ENCODE measurements at places on chromosomes 1 and 21.

GRCh38 chr1:244598611-244599010 lies 54.3 kb upstream of the DESI2 start:
- DNase-seq = no peak

- DNase-seq = no peak
These were observed 39.7 kb downstream of the NUP210L start for GRCh38 chr1:154115180-154115579.

DNA sequence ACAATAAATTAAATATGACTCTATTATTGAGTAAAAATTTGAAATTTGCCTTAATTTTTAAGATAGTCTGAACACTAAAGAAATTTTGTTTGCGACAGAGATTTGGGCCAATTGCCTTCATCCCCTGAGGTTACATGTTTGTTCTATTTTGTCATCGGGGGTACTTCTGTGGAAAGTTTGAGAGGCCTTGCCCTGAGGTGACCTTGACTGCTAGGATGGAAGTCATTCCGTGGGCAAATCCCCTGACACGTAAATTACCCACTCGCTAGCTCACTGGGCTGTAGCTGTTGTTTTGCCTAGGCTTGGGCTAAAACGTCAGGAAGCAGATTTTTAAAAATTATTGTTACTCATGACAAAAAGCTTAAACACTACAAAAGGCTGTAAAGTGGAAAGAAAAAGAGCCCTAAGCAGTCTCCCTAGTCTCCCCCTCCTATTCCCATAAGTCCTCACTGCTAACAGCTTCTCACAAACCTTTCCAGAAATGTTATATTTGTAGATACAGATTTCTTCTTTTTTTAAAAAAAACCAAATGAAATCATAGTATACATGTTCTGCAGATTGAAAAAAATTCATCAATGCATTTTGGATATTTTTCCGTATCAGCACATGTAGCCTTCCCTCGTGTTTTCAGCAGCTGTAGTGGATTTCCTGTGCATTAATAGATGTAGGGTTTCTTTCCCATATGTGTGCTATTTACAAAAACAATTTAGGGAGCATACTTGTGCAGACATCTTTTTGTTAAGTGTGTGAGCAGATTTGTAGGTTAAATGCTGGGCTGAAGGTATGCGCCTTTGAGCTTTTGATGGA lies 142.7 kb downstream of the MRPS6 start:
- DNase-seq = no peak

DNA sequence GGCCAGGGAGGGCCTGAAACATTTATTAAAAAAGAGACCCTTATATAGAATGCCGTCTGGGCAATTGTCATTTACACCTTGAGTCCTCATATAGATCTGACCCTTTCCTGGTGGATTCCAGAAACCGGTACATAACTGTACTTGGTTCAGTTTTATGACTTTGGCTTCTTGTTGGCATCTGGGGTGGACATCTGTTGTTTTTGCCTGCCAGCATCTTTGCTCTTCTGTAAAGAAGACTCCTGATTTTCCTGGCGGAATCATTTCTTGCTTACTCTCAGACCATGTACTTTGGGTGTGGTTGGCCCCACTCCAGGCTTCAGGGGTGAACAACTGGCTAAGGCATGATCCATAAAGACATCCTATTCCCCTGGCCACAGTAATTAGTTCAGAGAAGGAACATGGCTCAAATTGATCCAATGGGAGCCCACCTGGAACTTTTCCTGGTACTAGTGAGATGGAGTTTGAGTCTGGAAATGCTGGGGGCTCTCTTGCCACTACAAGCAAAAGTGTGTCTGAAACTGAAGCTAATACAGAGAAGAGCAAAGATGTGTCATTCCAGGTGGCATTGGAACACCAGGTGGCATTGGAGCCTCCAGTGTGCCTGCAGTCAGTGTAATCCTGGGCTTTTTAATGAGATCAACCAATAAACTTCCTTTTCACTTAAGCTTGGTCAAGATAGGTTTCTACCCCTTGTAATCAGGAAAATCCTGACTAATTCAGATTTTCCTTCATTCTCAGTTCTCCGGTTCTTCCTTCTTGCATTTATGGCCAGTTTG lies 332.5 kb upstream of the CAMK1G start:
- DNase-seq = no peak

- DNase-seq = no peak
These were observed 20.9 kb upstream of the PLXNA2 start for GRCh38 chr1:208265122-208265469.

GRCh38 chr1:190138266-190138665 lies 339.4 kb downstream of the BRINP3 start:
- DNase-seq = no peak

- DNase-seq = no peak
These were observed 78.5 kb upstream of the CAMK1G start for GRCh38 chr1:209505044-209505443.

- DNase-seq = peak; percentile 85
These were observed 49.2 kb downstream of the UMODL1 start for GRCh38 chr21:42120101-42120902.

DNA sequence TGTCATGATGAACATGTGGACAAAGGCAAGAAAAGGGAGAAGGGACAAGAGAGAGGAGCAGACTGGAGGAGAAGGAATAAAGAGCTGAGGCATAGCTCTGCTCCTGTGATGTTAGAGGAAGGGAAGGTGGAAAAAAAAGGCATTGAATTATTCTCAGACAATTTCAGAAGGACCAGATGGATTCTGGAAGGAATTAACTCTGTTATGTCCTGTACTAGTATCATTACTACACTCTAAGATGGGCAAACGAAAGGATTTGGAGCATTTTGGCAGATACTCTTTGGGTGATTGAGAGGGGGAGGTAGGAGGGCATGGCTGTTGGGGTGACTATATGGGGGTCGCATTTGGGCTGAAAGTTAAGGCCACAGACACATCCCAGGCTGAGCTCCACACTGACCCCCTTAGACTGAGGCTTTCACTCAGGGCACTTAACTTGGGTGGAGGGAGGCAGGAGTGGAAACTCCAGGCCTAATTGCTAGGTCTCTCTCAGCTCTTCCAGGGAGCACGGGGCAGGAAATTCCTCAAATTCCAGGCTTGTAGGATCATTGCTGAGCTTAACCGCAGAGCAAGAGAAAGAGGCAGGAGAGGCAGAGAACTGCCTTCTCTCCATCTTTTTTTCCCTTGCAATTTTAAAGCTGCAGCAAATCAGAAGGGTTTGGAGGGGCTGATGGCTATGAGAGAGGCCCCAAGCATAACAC lies 25.9 kb downstream of the KIRREL1 start:
- no peak for DNase-seq

DNA sequence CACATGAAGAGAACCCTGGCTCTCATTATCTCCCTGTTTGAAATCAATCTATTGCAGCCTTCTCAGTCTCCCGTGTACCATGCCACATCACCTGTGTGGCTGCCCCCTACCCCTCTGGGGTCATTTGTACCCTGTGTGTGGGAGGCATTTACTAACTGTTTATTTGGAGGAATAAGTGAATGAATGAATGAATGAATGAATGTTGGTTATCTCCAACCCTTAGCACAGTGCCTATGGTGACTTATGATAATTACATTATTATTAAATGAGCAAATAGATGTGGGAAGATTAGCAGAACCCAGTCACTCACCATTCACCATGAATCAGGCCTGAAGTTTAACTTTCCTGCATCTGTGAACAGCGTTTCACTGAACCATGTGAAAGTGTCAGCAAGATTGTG lies 560.8 kb downstream of the MATN1 start:
- DNase-seq = no peak

GRCh38 chr1:115218699-115219098 lies 119.3 kb downstream of the NGF start:
- no peak for DNase-seq

GRCh38 chr1:2133879-2134215 lies 60.7 kb downstream of the FAAP20 start:
- DNase-seq = no peak

DNA sequence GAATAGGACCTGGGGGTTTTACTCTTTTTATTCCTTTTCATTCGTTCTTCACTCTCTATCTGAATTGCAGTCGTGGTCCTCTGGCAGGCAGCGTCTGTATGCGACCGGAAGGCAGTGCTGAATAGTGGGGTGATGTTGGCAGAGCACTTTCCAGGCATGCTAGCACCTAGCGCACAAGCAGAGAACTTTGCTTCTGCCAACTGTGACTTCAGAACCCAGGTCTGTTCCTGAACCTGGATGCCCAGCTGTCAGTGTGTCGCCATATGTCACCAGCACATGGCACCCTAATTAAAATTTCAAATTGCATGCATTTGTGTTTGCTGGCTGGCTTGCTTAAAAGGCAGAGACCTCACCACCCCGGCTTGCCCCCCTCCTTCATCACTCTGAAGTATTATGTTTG lies 116.2 kb downstream of the NFIA start:
- no peak for DNase-seq

DNA sequence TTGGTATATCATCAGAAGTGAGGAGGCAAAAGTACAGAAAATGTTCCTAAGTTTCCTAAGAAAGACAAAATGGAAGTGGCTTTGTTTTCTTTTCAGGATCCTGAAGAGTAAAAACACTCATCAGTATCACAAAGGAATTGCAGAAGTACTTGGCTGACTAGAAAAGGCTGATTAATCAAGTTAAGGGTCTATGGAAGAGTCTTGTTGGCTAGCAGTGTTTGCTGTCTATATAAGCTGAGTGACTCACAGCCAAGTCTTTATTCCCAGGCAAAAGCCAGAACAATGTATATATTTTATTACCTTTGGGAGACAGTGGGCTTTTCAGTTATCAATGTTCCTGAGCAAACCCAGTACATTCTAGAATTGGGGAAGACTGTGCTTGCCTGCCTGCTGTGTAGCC lies 777.0 kb downstream of the PLA2G4A start:
- DNase-seq = no peak

DNA sequence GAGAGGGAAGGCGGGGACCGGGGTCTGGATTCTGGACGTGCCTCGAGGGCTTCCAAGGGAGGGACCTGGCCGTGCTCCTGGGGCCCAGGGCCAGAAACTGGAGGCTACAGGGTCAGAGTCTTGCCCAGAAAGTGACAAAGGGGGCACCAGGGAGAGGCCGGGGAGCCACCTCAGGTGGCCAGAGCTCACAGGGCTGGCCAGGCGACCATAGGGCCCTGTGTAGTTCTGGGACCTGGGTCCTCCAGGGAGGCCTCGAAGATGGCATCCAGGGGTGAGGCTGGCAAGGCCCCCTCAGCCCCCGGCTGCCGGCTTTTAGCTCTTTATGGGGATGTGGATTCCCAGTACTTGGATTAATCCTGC lies 14.3 kb upstream of the LRRC3 start:
- no peak for DNase-seq

GRCh38 chr1:89339039-89339438 lies 24.8 kb upstream of the GBP6 start:
- no peak for DNase-seq

GRCh38 chr1:50047916-50048694 lies 24.4 kb upstream of the AGBL4 start:
- DNase-seq = no peak

DNA sequence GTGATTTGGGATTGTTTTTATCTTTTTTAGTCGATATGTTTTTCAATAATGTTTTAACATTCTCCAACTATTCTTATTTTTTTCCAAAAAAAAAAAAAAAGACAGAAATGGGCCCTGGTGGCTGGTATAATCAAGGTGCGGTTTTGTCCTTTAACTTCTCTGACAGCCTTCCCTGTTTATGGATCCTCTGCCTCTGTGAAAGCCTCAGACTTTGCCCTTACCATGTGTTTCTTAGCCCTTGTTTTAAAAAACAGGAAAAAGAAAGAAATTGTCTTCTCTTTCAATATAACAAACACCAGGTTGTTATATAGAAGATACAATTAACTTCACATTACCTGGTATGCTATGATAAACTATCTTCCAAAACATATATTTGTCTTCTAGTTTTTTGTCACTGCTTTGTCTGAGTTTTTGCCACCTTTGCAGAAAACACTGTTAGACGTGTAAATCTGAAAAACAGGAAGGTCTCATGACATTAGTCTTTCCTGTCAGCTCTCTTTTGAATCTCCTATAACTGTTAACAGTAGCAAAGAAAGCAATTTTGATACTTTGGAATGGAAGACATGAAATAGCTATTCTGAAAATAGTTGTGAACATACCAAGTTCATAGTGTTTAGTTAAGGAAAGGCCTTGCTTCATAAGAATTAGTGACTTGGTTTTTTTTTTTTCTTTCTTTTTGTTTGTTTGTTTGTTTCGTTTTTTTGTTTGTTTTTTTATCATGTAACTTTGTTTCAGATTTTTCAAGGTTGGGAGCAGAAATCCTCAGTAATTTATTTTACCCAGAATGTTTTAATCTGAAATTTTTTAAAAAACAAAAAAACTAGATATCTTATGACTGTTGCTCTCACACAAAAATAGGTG lies 31.7 kb upstream of the CACYBP start:
- no peak for DNase-seq

GRCh38 chr1:211735208-211736170 lies 60.1 kb upstream of the NEK2 start:
- no peak for DNase-seq

- no peak for DNase-seq
These were observed 126.4 kb downstream of the PTPRU start for GRCh38 chr1:29362764-29363163.

- DNase-seq = no peak
These were observed 410.1 kb upstream of the PLXNA2 start for GRCh38 chr1:208654241-208654640.

DNA sequence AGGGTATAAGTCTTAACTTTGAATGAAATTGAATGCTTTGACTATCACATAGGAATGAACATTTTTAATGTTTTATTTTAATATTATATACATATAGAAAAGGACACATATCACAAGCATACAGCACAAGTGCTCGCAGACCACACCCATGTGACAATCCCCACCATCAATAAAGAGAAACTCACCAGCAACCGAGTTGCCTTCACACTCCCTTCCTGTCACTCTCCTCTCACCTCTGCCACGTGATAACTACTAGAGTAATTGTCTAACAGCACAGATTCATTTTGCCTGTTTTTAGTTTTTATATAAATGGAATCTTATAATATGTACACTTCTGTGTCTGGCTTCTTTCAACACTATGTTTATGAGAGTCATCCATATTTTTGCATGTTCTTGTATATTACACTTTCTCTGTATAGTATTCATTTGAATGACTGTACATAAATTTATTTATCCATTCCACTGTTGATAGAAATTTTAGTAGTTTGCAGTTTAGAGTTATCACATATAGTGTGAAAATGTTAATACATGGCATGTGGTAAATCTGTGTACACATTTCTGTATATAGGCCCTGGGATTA lies 304.9 kb upstream of the DUSP10 start:
- DNase-seq = no peak

Data from NCI-H1436 (cell line).